Posterior cingulate gyrus (tissue), 11 donors: ENCODE measurements at places on chromosomes 3 and 15.
A peak's percentile ranks its signal among the peaks of the same experiment; 100 is the strongest.

- DNase-seq: no peak
Measured at GRCh38 chr15:74626752-74627692, 11.4 kb downstream of the CLK3 start.

GRCh38 chr15:91685436-91685835, 168.1 kb upstream of the SLCO3A1 start:
- DNase-seq: no peak

DNA sequence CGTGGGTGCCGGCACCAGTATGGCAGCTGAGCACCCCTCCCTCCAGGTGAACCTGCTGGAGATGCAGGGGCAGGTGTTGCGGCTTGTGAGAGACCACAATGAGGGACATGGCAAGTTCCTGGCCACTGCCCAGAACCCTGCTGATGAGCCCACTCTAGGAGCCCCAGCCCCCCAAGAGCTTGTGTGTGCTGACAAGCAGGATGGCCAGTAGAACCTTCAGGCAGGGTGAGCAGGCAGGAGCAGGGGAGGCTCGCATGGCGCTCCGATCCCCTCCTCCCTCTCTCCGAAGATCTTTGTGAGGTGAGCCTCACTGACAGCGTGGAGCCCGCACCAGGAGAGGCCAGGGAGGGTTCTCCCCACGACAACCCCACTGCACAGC, 29.8 kb downstream of the NGRN start:
- no peak for DNase-seq

DNA sequence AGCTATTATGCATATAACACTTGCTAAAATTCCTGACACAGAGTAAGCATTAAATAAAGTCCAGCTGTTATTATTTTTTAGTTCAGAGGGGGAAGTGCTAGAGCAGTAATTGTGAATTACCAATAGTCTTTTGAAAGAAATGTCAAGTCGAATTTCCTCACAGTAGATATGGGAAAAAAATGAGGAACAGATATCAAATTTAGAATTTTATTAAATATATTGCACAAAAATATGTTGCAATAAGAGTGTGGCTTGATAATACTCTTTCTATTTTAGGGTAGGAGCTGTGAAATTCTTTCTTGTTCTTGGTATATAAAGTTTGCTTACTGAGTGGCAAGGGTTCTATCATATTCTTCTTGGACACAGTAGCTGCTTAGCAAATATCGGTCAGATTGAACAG, 181.3 kb downstream of the NFKBIZ start:
- DNase-seq: no peak

- DNase-seq: no peak
Measured at GRCh38 chr3:188407158-188407880, 253.4 kb downstream of the LPP start.

DNA sequence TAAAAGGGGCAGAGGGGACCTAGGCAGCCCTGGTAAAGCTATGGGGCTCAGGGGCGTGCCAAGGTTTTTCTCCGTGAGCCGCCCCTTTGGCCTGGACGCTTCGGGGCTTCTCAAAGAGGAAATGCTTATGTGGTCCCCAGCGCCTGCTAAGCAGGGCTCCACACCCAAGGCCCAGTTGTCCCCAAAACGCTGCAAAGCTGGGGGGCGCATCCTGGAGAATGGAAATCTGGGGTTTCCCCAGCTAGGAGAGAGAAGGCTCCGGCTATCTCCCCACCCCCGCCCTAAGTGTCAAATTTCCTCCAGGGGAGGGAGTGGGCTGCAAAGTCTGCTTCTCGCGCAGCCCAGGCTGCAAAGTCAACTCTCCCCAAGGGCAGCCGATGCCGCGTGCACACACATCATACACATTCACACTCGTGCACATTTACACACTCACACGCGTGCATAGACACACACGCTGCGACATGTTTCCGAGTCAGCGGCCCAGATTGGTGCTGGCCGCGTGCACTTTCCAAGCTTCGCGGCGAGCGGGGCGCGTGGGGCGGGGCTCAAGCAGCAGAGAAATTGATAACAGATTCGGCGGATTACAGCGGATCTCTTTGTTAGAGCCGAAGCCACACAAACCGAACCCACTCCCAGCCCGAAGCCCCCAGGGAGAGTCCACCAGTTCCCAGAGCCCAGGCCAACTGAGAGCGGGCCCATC, 4.5 kb downstream of the WNT5A start:
- no peak for DNase-seq

DNA sequence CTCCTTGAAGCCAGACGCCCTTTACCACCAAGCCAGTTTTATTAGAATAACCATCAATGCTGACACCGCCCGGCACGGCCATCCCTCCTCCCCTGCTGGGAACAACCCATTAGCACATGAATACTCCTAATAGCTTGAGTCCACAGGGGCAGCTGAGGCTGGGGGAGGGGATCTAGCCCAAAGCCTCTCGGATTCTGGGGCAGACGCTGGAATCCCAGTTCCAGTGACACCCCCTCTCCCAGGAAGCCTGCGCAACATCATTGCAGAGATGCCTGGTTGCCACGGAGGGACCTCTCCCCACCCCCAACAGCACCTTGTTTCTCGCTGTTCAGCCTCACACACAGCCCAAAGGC, 1.2 kb upstream of the LINGO1 start:
- no peak for DNase-seq

DNA sequence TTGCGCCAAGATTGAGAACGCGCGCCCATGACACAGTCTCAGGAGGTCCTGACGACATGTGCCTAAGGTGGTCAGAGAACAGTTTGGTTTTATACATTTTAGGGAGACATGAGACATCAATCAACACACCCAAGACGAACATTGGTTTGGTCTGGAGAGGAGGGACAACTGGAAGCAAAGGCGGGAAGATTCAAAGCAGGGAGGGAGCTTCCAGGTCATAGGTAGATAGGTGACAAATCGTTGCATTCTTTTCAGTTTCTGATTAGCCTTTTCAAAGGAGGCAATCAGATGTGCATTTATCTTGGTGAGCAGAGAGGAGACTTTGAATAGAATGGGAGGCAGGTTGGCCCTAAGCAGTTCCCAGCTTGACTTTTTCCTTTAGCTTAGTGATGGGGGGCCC, 828.4 kb upstream of the DPPA4 start:
- no peak for DNase-seq

DNA sequence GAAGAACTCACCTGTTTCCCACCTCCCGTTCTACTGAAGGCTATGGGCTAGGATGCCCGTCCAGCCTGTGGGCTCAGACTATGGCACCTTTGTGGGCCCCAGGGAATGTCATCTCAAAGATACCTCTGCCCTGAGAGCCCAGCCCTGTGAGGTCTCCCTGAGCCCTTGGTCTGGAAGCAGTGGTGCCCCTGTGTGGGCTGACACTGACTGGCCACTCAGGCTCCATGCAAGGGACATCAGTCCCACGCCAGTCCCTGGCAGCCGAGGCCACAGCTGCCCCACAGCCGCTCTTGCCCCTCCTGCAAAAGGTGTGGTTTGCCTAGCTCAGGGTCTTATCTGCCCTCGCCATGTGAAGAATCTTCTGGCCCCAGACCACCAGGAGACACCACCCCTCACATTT, 106.9 kb downstream of the KLF13 start:
- DNase-seq: no peak

DNA sequence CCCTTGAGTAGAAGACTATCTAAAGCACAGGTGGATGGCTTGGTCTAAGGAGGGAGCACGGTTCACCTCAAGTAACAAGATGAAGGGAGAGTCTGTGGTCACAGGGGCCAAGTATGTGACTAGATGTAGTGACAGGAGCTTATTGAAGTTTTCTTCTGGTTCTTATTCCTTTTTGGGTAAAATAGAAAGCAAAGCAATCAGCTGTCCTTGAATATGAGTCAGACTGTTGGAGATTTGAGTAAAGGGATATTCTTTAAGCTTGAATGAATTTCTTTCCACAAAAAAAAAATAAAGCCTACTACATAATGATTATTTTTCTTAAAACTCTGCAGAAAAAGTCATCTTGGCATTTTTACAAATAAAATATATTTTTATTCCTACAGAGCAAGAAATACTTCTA, 1.5 kb upstream of the CNTN6 start:
- DNase-seq: no peak

DNA sequence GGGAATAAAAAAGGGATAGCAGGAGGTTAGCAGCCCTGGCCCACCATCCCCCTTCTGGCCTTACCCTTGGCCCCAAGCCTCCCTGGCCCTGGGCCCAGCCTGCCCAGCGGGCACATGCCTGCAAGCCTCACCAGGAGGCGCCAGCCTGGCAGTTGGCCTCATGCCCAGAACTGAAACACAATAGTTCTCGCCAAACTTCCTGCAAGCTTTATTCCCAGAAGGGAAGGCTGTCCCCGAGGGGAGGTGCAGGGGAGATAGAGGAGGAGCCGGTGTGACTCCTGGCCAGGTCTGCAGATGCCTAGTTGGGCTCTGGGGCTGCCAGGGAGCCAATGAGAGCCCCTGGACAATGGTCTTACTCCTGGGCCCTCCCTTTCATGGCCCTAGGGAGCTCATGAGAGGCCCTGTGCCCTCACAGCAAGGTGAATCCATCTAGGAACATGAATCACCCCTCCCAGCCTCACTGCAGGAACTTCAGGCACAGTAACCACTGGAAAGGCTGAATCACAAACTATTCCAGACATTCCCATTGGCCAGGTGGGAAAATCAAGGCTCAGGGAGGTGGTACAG, 4.0 kb downstream of the CCDC33 start:
- DNase-seq: peak; percentile 96

DNA sequence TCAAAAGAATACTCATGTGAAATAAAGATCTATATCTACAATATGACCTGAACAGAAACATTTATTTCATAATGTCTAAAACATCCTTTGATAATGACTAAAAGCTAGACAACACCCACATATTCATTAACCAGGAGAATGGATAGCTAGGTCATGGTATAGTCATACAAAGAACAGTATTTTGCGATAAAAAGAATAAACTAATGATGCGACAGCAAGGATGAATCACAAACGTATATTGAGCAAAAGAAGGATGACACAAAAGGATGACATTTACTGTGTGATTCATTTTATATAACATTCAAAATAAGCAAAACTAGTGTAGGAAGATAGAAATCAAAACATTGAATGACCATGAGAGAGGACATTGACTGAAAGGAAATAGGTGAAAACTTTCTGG, 1233.1 kb downstream of the OTOL1 start:
- no peak for DNase-seq

- no peak for DNase-seq
Measured at GRCh38 chr15:51048308-51048707, 46.4 kb downstream of the TNFAIP8L3 start.

DNA sequence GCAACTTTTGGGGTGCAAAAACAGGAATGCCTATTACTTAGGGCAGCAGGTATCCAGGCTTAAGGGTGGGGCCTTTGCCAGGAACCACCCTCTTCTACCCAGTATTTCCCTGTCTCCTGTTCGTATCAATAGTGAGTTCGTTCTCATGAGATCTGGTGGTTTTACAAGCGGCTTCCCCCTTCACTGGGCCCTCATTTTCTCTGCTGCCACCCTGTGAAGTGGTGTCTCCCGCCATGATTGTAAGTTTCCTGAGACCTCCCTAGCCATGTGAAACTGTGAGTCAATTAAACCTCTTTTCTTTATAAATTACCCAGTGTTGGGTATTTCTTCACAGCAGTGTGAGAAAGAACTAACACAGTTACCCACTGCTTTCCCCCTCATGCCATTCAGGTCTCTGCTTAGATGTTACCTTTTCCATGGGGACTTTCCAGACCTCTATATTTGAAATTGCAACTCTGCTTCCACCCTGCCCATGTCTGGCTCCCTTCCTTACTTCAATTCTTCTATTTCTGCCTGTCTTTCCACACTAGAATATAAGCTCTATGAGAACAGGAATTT, 23.9 kb upstream of the TRA2B start:
- no peak for DNase-seq

GRCh38 chr3:13577181-13578121, 28.5 kb downstream of the FBLN2 start:
- peak; percentile 52 for DNase-seq

DNA sequence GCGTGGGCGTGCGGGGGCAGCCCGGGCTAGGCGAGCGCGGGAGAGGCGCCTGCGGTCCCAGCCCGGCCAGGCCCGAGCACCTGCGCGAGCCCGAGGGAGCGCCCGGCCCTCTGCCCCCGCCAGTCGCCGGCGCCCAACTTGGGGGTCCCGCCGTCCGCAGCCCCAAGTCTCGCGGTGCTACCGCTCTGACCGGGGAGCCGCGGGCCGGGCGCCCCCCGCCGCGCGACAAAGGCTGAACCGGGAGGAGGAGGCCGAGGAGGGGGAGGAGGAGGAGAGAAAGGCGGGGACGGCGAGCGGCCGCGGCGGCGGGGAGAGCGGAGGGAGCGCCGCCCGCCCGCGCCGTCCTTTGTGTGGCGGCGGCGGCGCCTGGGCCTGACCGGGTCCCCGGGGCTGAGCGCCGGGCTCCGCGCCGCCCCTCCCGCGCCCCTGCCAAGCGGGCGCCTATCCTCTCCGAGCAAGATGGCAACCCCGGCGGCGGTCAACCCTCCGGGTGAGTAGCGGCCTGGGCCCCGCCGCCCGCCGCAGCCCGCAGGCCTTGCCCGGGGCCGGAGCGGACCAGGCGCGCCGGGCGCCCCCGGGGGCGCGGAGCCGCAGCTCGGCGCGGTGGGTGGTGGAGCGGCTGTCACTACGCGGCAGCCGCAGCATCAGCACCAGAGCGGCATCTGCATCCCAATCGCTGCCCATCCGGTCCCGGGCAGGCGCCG, at the start of gene ARNT2:
ARNT2 (plus strand) TSS at position 326 of the 704 bp plus-strand sequence; CDS start at position 460, 134 bp downstream.
- peak; percentile 61 for DNase-seq

DNA sequence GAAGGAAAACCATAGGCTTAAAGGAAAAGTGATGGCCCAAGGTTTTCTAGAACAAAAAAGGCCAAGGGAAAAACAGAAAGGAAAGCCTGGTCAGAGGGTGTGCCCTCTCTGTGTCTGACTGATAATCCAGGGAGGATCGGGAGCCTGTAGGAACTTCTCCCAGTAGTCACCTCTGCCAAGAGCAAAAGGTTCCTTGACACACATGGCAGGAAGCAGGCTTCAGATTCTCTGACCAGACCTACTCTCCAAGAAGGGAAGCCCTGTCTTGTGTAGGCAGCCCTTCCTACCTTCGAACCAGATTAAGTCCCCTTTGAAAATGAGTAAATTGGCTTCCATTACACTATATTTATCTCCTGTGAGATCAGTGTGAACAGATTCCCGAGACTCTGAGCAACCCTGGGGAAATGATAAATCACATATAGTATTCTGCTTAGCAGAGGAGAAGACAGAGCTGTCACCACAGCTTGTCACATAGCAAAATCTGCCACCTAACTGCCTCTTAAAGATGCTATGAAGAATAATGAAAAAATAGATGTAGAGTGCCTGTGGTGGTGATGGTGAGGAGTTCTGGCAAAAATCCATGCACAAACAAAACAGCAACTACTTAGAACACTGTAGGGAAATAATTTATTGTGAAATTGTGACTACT, 38.8 kb downstream of the PARP14 start:
- DNase-seq: no peak

GRCh38 chr15:36905908-36906307, 194.4 kb downstream of the MEIS2 start:
- DNase-seq: no peak
